ENCODE measurements at places on chromosomes 5 and 9.

DNA sequence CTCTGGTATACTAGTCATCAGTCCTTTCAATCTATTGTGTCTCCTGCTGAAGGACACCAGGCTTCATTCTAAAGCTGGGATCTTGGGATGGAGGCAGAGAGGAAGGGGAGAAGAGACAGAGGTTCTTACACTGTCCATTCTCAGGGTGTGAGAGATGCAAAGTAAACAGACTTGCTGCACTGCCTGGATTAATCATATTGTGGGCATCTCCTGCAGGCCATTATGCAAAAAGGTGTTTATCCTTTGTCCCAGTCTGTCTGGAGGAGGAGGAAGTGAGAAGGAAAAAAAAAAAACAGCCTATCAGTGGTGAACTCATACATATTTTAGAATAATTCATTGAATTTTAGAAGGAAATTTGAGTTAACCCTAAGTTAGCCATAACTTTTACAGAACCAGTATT is 92.9 kb upstream of the TNPO1 start:
- DNase-seq, result no peak

- no peak for DNase-seq
Measured at GRCh38 chr9:110605565-110605964, 26.0 kb upstream of the SVEP1 start.

DNA sequence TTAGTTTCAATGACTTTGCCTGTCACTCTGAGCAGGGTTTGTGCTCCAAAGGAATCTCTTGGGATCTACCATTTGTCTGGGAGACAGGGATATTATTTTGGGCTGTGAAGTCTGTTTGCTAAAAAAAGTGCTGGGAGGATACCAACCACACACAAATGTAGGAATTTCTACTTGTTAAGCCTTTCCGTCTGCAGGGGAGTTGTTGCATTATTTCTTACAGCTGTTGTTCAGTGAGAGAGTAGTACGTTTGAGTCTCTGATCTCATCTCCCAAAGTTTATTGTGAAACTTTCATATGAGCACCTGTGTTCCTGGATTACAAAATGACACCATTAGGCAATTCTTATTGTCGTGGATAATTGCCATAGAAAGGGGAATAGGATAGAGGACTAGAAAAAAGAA is 78.3 kb upstream of the SEMA6A start:
- DNase-seq, result no peak

DNA sequence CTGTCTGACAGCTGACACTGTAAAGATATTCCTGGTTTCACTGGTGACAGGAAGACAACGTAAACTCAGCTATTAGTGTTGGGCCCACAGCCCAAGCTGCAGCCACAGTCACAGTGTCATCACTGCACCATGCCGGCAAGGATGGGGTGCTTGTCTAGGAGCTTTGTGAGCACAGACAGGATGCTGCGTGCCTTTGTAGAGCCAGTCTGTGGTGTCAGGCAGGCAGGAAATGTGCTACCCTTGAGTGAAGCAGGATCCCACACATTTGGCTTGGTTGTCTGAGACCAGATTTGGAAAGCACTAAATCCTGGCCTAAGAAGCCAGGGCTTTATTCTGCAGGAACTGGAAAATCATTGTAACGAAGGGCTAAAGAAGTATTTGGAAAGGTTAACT is 121.6 kb upstream of the ADAMTS16 start:
- no peak for DNase-seq

DNA sequence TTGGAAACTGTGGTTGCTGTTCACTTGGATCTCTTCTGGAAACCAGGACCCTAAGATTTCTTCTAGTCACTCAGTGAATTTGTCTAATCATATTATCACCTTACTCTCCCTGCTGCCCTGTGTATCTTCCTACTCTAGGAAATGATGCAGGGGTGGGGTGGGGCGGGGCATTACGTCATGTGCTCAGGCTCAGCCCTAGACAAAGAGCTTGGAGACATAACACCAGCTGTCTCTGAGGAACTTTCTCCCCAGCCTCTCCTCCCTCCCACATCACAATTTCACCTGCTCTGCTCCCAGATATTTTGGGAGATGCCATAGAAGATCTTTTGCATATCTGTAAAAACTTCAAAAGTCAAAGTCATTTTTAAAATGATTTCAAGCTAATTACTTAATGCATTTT is 470.4 kb downstream of the ZSWIM6 start:
- DNase-seq, result no peak

GRCh38 chr5:141804475-141804874 is 73.7 kb downstream of the PCDH1 start:
- no peak for DNase-seq

DNA sequence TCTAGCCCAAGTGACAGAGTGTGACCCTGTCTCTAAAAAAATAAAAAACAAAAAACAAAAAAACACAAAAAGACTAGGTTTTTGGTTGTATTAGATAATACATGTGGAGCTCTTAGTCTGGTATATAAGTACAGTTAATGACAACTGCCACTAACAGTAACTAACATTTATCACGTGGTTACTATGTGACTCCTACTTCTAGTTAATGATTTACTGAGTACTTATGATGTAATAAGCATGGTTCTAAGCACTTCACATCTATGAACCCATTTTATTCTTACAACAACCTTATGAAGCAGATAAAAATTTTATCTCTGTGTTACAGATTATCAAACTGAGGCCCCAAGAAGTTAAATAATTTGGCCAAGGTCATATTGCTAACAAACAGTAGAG is 6.1 kb upstream of the TMEFF1 start:
- no peak for DNase-seq

GRCh38 chr9:2085716-2086115 is 70.6 kb downstream of the SMARCA2 start:
- DNase-seq, result no peak

DNA sequence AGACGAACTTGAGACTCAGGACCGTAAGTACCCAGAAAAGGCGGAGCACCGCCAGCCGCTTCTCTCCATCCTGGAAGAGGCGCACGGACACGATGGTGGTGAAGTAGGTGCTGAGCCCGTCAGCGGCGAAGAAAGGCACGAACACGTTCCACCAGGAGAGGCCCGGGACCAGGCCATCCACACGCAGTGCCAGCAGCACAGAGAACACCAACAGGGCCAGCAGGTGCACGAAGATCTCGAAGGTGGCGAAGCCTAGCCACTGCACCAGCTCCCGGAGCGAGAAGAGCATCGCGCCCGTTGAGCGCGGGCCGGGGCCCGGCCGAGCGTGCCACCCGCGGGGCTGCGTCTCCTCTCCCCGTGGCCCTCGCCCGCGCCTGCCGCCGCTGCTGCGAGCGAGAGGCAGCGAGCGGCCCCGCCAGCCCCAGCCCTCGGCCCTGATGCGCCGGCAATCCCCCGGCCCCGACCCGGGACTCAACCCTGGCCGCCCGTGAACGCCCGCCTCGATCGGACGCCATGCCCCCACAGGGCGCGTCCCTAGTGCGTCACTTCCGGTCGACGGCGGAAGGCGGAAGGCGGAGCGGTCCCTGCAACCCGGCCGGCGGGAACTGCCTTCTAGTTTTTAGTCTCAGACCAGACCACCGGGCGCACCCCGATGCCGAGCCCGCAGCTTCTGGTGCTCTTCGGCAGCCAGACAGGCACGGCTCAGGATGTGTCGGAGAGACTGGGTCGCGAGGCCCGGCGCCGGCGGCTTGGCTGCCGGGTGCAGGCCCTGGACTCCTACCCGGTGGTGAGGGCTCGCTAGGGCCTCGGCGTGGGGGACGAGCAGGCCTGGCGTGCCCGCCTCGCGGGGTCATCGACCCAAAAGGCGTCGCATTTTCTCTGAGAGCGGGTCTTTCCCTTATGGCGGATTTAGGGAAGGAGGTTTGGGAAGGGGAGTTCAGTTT is at the start of the genes NDOR1 and TMEM203:
Gene NDOR1, plus strand, starts transcription at position 575 of the 944 bp plus-strand sequence. Its CDS starts 78 bp downstream, at position 653.
Gene TMEM203, minus strand, starts transcription at position 523 of the 944 bp plus-strand sequence. Its CDS starts 234 bp downstream, at position 289.
- DNase-seq, result peak; percentile 98

DNA sequence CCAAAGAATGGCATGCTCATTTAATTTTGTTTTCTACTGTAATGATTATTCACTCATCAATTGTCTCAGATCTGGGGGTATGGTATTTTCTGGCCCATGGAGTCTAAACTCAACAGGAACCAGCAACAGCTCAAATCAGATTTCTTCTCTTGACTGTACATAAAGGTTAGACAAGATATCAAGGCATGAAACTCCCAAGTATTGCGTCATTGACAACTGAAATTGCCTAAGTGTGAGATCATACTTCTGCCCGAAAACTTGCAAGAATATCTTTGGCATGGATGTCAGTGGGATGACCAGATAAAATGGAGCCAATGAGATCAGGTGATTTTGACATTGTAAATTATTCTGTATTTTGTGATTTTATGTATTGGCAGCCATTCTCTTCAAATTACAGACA is 141.7 kb upstream of the STK32A start:
- no peak for DNase-seq

- DNase-seq, result no peak
Measured at GRCh38 chr9:71830153-71830552, 61.8 kb upstream of the CEMIP2 start.

DNA sequence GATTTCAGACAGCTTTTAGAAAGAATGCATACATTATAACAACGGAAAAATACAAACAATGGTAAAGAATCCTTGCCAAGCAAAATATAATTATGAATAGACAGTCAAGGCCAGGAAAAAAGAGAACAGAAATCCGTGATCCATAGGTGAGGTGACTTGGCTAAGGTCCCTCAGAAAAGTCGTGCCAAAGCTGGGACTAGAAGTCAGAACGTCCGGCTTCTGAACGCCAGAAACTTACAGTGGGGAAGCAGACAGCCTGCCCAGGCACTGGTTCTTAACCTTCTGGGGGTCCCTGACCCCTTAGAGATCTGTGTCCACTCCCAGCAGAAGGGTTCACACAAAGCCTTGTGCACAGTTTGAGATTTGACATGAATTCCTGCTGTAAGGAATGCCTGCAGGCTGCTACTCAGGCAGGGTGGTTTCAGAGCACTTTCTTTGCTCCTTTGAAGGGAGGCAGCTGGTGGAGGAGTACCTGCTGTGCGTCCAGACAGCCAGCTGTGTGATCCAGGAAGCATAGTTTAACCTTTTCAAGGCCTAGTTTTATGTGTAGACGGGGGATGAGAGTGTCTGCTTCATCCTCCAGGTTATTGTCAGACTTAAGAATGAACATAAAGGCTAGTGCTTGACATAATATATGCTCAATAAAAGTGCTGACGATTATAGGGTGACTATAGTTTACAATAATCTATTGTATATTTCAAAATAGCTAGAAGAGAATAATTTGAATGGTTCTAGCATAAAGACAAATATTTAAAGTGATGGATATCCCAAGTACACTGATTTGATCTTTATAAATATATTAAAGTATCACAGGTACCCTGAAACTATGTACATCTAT is 852 bp downstream of the ARHGEF37 start:
- DNase-seq, result peak; percentile 52

GRCh38 chr5:73037545-73037944 is 81.7 kb downstream of the FCHO2 start:
- DNase-seq, result no peak

DNA sequence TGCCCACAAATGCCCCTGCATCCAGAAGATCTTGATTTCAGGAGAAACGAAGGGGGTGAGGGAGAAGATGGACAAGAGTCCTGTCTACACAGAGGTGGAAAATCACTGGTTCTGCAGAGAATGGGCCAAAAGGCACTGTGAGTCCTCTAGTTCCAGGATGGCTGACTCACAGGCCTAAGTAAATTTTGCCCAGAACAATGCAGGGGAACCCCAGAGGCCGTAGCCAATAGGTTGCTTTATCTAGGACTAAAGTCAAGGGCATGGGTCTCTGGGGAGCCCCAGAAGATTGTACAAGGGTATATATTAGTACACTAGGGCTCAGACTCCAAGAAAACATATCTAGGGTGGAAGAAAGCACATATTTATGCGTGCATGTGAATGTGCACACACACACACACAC is 98.0 kb downstream of the SLIT3 start:
- no peak for DNase-seq
